ENCODE measurements at places on chromosomes 2 and 18.

DNA sequence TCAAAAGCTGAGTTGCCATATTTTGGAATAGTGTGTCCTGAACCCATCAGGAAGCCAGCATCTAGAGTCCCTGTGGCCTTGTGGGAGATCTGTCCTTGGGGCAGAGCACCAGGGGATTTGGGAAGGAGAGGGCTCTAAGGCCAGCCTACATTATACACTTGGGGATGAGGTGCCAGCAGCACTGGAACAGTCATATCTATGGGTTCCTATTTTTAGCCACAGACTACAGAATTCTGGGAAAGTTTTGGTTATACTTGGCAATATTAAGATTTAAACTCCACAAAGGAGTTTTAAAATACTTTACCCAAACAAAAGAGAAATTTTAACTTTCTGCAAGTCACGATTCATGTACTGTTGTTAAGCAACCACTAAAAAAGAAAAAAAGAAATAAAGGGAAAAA is 405.7 kb upstream of the MMADHC start:
- no peak for DNase-seq

- no peak for DNase-seq
These were observed 172.5 kb downstream of the MYO1B start for GRCh38 chr2:191417746-191418145.

- no peak for DNase-seq
These were observed 259.3 kb downstream of the TTC32 start for GRCh38 chr2:19642501-19642900.

- no peak for DNase-seq
These were observed at the start of gene MERTK for GRCh38 chr2:111897924-111898702. Gene MERTK (plus strand): TSS chr2:111898607. CDS start chr2:111898736, 129 bp downstream.

GRCh38 chr18:78727057-78727739 is 252.4 kb upstream of the SALL3 start:
- no peak for DNase-seq

All from AG04449 (cell line).